Right renal pelvis (tissue), 4 donors: ENCODE measurements at places on chromosomes 5 and 9.

DNA sequence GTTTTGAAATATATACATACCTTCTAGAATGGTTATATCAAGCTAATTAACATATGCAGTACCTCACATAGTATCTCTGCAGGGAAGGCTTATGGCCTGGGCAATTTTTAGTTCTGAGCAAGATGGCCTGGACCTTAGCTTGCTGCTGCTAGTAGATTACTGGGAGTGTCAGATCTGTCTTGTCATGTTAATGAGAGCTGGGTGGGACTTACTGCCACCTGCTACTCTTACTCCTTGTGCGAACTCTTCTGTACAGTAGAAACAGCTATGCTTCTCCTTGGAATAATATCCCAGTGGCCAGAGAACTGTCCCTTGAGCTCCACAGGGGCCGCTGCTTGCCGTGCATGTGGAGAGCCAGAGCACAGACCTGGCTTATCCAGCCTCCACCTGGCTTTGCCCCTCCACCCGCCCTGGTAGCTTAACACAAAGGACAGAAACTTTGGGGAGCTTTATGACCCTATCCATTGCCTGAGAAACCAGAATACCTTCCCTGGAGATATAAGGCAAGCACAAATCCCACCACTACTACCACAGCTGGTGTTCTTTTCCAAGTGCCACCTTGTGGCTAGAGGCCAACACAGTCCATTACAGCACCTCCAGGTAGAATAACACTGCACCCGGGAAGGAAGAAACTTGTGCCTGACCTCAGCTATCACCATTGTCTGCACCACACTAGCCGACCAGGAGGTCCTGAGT lies 74.4 kb upstream of the RUSC2 start:
- no peak for DNase-seq

DNA sequence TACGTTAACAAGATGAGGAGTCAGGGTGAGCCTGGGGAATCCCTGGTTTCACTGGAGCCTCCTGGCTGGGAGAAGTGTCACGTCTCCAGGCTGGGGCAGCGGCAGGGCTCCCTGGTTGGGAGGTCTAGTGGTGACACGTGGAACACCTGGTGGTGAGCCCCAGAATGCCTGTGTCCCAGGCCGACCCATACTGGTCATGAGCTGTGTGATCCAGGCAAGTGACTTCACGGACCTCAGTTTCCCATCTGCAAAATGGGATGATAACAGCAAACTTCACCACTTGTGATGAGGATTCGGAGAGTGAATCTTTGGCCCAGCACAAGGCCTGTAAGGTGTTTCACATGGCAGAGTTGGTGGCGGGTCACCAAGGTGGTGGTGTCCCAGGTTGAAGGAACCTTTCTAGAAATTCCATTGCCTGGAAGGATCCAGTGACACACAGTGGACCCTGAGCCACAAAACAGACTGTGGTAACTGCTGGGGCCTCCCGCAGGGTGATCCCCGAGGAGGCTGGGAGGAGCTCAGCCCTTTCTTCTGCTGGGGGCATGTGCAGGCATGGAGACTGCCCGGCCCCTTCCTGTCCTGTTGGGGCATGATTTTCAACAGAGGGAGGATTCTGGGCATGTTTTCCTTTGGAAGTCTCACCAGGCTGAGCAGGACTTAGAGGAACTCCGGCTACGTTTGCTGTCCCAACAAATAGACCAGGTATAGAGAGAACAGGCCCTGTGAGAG lies 153.9 kb upstream of the IER5L start:
- DNase-seq = no peak

DNA sequence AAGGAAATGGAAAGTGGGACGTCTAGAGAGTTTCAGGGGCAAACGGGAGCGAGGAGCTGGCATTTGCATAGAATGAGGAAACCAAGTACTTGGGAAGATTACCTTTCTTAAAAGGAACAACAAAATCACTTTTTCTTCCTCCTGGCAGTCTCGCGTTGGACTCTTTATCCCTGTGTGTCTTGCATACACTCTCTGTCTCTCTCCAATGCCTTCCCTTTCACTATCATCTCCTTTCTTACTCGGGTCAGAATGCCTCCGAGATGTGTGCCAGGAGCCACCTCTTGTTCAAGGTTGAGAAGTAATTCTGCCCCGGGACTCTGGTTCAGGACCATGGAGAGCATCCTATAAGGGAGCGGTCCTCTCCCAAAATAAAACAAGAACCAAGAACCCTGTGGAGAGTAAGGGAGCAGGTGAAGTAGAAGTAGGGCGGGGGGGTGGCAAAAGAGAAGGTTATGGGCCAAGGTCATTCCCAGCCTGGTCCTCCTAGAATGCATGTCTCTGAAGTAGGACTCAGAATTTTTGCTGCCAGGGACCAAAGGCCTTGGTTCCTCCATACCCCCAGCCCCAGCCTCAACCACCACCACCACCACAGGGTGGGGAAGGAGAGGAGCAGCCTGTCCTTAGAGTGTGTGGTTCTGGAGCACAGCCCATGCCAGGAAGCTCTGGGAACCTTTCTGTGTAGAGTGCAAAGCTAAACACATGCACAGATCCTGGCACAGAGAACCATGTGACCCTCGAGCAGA lies 72.1 kb upstream of the ARAP3 start:
- DNase-seq = peak; percentile 50

DNA sequence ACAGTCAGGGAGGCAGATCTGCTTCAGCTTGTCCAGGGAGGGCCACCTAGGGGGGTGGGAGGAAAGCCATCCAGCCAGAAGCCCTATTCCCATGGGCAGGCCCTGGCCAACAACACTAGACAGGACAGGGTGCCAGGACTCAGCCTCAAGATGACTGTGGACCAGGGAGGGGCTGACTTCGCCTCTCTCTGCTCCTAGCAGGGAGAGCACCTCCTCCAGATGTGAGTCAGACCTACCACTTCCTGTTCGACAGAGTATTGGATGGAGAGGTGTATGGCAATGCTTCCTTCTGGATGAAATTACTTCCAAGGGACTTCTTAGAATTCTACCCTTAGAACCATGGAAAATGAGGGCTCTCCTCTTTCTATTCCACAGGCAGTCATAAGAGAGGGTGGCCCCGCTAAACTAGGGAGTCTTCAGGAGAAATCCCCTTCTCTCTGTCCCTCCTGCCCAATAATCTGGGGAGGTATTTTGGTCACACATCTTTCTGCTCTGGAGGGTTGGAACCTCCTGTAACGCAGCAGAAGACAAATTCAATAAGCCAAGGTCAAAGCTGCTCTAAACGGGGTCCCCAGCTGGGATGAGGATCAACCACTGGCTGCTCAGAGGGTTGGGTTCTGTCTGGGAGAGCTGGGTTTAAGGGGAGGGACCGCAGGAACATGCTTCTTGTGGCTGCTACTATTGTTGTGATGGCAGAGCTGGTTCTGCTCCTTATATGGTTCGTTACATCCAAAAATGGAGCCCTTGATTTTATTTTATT lies 23.2 kb upstream of the RCL1 start:
- no peak for DNase-seq

GRCh38 chr5:151221574-151221973 lies 2.3 kb downstream of the CCDC69 start:
- DNase-seq = no peak

DNA sequence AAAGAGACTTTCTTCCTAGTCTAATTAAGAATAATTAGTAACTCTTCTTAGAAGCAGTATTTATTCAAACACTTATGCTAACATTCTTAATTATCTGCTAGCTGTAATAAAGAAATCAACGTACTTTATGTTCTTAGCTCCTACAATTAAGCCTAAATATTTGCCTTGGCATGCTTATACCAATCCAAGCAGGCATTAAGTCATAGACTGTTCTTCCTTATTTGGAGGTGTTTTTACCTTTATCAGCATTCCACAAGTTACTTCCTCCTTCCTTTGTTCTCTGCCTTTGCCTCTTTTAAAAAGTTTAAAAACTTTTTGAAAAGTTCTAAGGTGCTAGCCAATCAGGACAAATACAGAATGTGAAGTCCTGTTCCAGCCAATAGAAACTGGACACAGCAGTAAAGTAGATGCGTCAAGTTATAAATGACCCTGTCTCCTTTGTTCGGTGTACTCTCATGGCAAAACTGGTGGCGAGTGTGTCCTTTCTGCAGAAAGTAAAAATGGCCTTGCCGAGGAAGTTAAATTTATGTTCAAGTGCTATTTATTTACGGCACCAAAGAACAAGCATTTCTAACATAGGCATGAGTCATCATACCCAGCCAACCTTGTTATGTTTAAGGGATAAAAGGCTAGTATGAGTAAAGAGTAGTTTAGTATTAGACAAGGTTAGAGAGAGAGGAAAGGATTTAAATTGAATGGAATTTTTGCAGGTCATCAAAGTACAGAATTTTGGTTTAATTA lies 58.6 kb downstream of the GPBP1 start:
- DNase-seq = no peak

- DNase-seq = no peak
Measured at GRCh38 chr9:73079326-73079725, 72.3 kb upstream of the ANXA1 start.

DNA sequence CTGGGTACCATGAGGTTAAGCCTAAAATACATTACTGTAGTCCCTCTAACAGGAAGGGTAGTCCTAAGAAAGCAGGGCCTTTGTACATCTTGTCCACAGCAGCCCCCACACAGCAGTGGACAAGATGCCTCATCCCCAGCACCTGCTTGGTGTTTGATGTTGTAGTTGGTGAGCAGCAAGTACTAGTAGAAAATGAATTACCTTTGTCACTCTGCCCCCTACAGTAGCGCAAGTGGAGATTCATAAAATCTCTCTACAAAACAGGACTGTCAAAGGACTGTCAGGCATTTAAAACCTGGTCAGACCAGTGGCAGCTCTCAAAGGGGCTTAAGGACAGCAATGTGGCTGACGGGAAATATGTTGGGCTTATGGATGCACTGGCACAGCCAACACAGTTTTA lies 122.5 kb downstream of the TMEM174 start:
- DNase-seq = no peak

- DNase-seq = no peak
Measured at GRCh38 chr9:8899511-8899910, 1099.9 kb upstream of the DMAC1 start.

GRCh38 chr9:23587433-23587832 lies 238.6 kb downstream of the ELAVL2 start:
- no peak for DNase-seq

GRCh38 chr5:116629168-116629567 lies 54.5 kb upstream of the SEMA6A start:
- no peak for DNase-seq

- no peak for DNase-seq
Measured at GRCh38 chr5:63255594-63255993, 677.0 kb downstream of the LRRC70 start.

GRCh38 chr5:35502206-35502605 lies 115.5 kb upstream of the SPEF2 start:
- no peak for DNase-seq

- no peak for DNase-seq
Measured at GRCh38 chr9:121455527-121456239, 44.0 kb downstream of the GGTA1 start.

GRCh38 chr5:172542651-172543131 lies 88.4 kb upstream of the SH3PXD2B start:
- DNase-seq = no peak

DNA sequence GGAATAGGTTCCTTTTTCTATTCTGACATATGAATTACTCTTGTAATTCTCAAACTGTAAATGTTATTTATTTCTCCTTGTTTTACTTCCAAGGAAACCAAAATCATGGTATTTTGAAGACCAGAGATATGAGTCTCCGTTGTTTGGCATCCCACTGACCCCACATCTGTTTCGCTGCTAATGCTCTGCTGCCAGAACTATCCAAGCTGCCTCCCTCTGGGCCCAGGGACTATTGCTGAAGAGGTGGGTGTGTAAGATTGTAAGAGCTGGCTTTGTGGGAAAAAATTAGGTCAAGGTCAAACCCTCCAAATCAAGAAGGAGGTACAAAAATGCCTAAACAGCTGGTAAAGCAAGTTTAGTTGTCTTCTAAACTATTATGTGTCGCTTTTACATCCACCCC lies 129.4 kb upstream of the MYO10 start:
- DNase-seq = no peak

DNA sequence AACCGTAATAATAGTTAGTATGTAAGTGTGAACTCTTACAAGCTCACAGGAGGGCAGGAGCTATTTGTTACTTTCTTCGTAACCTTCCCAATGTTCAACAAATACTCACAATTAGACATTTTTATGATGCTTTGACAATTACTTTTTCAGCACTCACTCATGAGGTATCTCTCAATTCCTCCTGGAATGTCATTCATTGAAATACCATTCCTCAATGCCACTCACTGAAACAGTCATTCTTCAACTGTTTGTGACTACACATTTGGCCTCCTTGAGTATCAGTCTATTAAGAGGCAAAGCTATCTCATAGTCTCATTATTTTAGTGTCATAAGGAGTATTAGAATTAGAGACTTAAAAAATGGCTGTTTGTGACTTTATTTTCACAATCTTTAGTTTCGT lies 734.1 kb upstream of the DMAC1 start:
- no peak for DNase-seq

DNA sequence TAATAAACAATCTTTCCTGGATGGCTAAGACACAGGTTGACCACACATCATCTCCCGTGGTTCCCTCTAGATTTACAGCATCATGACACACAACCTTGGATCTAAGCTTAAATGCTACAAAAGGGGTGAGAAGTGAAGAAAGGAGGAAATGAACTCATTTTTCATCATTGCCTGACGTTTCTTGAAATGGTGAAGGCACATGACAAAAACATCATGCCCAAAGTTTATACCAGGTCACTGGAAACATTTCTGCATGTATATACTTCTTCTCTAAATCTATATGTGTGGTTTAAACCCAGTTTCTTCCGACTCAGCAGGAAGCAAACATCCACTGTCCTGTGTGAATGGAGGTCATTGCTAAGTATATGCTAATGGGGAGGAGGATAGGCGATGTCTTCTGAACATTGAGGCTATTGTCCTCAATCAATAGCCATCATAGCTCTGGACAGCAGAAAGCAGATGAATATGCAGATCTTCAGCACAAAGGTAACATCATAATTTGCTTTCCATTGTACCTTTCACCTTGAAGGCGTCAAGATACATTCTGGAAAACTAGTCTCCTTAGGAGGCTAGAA lies 137.4 kb downstream of the MED27 start:
- no peak for DNase-seq

DNA sequence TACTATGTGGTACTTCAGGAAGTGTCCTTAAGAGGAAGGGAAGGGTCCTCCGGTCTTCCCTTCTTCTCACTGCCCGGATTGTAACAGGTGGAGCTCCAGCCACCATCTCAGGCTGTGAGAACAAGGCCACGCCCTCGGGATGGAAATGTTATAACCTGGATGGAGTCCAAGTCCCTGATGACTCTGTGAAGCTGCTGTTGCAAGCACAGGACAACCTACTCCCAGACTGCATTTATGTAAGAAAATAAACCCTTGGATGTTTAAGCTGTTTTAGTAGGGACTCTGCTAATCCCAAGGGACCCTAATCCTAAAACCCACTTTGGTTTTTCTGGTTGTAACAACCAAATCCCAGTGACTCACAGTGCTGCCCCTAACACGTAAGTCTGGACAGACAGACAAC lies 221.6 kb downstream of the ACTL7B start:
- no peak for DNase-seq

GRCh38 chr5:14590949-14591348 lies 9.4 kb downstream of the OTULINL start:
- no peak for DNase-seq
